ENCODE measurements at places on chromosomes 3 and 15.

DNA sequence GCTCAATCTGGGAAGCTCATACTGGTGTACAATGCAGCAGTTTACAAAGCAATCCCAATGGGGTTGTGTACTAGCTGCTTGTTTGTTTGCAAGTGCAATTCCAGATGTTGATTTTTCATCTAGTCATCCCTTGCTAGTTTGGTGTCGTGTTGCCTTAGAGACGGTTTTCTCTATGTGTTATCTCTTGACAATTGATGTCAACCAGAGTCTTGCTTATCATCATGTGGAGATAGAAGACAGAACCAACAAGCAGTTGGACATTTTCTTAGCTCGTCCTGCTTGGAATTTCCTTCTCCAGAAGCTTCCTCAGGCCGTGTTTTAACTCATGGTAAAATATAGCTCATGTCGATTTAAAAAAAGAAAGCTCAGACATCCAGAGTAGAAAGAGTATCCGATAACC is 262.0 kb upstream of the KCNH8 start:
- DNase-seq: no peak

DNA sequence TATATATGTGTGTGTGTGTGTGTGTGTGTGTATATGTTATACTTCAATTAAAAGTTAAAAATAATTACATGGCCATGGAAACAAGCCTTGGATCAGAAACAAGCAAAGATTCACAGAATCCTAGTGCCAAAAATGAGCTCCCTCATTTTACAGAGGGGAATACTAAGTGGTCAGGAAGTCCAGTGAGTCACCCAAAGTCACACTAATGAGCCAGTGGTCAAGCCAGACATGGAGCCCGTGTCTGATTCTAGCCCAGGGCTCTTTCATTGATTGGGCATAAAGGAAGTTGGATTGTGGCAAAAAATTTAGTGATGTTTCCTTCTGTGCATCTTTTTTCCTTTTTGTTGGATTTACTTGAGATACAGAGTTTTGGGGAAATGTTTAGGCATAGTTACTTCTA is 152.5 kb upstream of the NPHP3 start:
- DNase-seq: no peak

- no peak for DNase-seq
These were observed 92.0 kb downstream of the PRICKLE2 start for GRCh38 chr3:64133272-64133671.

DNA sequence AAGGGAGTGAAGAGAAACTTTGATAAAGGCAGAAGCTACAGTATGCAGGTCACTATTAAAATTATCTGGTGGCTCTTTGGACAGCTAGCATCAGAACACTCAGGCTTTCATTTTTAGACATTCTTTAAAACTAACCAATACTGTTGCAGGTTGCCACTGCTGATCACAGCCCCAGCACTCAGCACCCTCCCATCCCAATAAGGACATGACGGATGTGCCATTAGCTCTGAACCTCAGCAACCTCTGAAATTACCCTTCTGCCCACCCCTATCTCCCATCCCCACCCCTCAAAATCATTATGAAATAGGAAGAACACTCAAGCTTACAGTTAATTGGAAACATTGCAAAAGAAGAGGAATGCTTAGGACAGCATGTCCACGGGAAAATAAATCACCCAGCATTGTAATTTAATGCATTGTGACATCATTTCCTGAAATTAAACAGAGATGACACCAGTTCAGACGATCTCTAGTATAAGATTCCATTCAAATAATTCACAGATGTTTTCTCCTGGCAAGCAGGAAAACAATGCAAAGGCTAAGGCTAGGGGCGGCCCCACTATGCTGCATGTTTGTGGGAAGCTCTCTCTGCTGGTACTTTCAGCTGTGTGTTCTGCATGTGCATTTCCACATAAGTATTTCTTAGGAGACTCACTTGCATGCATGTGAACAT is 71.6 kb downstream of the MEIS2 start:
- peak; percentile 44 for DNase-seq

DNA sequence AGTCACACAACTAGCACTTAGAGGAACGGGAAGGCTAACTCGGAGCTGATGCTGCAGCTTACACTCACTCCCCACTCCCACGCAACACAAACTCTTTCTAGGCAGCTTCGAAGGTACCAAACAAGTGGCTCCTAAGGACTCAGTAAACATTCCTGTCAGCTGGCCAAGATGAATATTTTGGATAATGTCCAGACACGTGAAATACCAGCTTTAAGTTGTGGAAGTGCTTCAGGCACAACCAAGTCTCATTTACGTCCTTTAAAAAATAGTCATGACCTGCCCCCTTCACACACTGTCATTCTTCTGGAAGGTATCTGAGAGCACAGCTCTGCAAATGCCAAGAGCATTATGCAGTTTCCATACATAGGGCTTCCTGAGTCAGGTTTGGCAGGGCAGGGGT is 1005.9 kb upstream of the CFAP20DC start:
- no peak for DNase-seq

- peak; percentile 20 for DNase-seq
These were observed 237.8 kb upstream of the GADL1 start for GRCh38 chr3:31132132-31132769.

- peak; percentile 23 for DNase-seq
These were observed 45.9 kb upstream of the ACTC1 start for GRCh38 chr15:34841262-34841725.

GRCh38 chr3:185065059-185065458 is 87.8 kb downstream of the C3orf70 start:
- no peak for DNase-seq

GRCh38 chr3:134597390-134597970 is 53.3 kb downstream of the KY start:
- DNase-seq: no peak

DNA sequence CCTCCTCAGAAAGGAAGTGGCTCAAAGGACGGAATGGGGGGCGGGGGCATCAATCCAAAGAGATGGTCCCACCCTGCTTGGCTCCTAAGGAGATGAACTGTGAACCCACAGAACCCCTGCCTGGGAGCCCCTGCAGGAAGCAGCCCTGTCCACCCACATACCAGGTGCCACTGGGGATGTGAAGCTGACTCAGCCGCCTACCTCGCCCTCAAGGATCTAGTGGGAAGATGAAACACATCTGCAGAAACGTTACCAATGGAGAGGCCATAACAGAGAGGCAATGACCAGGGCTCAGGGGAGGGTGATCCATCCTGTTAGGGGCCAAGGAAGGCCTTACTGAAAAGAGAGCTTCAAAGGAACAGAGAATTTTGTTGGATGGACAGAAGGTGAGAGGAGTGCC is 35.1 kb downstream of the EAF1 start:
- DNase-seq: no peak

DNA sequence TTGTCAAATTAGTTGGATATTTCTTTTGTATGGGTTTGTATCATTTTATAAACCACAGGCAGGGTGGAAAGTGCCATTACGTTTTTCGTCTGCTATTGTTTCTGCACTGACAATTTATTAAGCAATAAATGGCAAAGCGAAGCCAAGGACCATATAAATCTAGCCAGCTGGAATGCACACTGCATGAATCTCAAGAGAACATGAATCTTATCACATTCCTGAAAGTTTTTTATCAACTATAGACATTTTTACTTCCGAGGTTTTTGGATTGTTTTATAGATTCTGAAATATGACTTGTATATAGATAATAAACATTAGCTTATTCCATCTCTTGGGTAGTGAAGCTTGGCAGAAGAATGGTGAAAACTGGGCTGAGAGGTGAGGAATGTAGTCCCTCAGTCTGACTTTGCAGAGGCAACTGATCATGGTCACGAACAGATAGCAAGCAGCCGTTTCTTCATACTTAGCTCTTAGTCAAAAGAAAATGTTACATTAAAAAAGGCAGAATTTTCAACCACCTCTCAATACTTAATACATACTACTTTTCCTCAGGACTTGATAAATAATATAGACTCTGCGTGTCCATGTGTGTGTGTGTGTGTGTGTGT is 102.7 kb downstream of the OSBPL10 start:
- no peak for DNase-seq

DNA sequence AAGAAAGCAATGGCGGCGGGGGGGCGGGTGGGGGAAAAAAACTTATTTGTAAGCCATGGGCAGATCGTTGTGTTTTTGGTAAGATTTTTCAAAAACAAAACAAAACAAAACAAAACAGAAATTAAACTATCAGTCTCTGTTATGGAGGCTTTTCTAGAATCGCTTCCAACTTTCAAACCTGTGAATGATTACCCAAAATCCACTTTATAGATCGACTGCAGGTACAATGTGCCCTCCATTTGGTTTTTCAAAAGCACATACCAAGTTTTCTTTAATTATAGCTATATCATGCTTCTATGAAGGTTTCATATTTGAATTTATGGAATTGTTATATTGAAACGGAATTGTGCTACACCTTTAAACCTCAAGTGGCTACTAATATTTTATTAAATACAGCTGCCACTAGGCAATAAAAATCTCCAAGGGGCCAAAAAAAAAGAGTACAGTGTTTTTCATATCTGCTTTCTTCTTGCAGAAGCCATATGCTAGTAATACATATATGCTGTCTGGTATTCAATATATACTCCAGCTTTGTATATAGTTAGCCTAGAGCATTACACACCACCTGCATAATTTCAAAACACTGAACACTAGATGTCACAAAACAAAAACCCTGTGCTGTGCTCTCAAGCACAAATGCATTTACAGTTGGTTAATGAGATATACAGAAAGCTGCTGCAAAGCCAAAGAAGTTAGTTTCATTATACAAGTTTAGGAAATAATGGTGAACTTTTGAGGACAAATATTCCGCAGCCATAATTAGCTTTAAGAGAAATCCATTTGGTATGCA is 683.8 kb upstream of the NR2F2 start:
- no peak for DNase-seq

GRCh38 chr3:14446988-14447570 is 44.7 kb downstream of the SLC6A6 start:
- DNase-seq: no peak

GRCh38 chr15:101488300-101489164 is 975 bp downstream of the PCSK6 start:
- no peak for DNase-seq

DNA sequence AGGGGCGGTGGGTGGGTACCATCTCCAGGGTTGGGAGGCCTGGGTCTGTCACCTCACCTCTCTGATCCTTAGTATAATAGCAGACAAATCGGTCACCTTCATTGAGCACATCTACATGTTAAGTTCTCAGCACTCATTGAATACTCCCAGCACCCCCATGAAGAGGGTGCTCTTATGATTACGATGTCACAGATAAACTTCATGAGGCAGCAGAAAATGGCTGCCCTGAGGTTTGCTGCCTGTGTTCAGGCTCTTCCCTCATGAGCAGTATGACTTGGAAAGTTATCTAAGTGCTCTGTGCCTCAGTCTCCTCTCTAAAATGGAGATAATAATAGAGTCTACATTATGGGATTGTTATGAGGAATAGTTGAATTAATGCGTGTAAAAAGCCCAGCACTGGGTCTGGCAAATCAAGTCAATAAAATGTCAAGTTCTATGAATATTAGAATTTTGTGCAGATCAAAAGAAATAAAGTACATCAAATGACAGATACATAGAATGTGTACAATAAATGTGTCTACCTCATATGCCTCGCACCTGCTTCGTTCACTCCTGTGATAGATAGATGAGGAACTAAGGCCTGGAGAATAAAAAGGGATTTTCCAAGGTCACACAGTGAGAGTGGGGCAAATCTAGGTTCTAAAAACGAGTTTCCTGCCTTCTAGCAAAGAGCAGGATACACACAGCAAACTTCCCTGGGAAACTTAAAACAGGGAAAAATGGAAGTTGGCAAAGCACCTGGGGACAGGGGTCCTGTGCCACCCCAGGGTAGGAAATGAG is 142.2 kb upstream of the MRPS22 start:
- no peak for DNase-seq

- DNase-seq: no peak
These were observed 189.0 kb downstream of the ZNF621 start for GRCh38 chr3:40713795-40714194.

- DNase-seq: no peak
These were observed 64.9 kb downstream of the IQSEC1 start for GRCh38 chr3:13008155-13008995.

GRCh38 chr3:126101521-126101982 is 17.6 kb upstream of the SLC41A3 start:
- no peak for DNase-seq

GRCh38 chr3:170553788-170554757 is 31.8 kb downstream of the SLC7A14 start:
- no peak for DNase-seq

DNA sequence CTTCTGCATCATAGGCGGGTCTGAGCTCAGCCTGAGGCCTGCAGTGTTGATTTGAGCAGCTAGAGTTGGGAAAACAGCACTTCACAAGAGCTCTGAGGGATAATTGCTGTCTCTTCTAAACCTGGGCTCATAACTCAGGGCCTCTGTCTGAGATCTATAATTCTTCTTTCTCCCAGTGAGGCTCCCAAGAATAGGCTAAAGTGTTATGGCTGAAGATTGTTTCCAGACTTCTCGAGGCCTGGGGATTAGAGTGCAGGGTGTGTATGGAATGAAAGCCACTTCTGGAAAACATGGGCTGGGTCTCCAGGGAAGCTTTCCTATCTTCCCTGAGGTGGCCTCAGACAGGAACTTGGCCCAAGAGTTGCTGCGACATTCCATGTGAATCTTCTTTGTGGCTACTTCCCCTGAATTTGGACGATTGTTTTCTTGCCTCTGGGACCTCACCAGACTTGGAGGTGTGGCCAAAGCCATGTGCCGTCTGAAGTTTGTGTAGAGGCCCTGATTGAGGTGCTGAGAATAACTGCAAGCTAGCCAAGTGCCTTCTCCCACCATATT is 26.5 kb downstream of the MTMR14 start:
- DNase-seq: no peak

DNA sequence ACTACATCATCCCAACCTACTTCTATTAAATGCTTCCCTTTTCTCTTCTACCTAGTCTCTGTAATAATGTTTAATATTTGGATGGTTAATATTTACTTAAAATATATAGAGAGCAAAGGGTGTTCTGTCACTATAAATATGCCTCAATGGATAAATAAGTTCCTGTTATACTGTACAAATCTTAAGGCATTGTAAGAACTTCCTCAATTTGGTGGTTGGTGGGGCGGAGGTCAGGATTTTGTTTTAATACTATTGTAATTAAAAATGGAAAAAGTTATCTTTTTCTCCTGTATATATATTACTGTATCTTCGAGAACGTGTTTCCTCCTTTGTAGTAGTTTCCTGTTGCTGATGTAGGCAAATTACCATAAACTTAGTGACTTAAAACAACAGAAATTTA is 41.5 kb downstream of the SPRED1 start:
- DNase-seq: no peak

- DNase-seq: no peak
These were observed 69.5 kb downstream of the TIPARP start for GRCh38 chr3:156743859-156744258.

- no peak for DNase-seq
These were observed 117.7 kb downstream of the IMPG2 start for GRCh38 chr3:101202640-101203039.

- no peak for DNase-seq
These were observed 151.1 kb downstream of the NUP210 start for GRCh38 chr3:13268961-13269441.

GRCh38 chr3:78529601-78530000 is 1238.2 kb downstream of the ROBO1 start:
- no peak for DNase-seq

GRCh38 chr3:189848395-189849040 is 217.3 kb downstream of the TP63 start:
- no peak for DNase-seq

GRCh38 chr3:71532639-71533395 is 50.7 kb downstream of the FOXP1 start:
- DNase-seq: no peak

GRCh38 chr3:42210726-42211125 is 55.3 kb downstream of the CCK start:
- no peak for DNase-seq

- no peak for DNase-seq
These were observed 72.4 kb downstream of the RHCG start for GRCh38 chr15:89423981-89424380.

- DNase-seq: no peak
These were observed 711.7 kb upstream of the GOLIM4 start for GRCh38 chr3:168807448-168807847.

Measured in HS-5 (cell line).